Stimulated activated CD8-positive, alpha-beta memory T cell treated with anti-CD3 and anti-CD28 coated beads, Interleukin-15, amount 100 ng/mL, for 4 hours (primary cell): ENCODE measurements at places on chromosomes 13 and 19.

DNA sequence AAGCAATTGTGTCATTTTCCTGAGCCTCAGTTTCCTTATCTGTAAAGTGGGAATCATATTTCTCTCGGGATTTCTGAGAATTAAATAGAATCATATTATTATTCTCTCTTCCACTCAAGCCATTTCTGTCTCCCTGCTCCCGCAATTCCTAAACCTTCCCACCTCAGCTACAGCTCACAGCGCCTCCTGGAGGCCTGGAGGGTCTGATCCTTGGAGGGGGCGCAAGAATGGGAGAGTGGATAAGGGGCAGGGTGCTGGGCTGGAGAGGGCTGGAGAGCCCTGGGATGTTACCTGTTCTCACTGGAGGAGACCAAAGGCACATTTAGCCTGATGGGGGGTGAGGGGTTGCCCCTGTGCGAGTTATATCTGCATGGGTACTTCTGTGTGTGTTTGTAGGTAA, 31.1 kb upstream of the CYP2S1 start:
- DNase-seq = no peak

DNA sequence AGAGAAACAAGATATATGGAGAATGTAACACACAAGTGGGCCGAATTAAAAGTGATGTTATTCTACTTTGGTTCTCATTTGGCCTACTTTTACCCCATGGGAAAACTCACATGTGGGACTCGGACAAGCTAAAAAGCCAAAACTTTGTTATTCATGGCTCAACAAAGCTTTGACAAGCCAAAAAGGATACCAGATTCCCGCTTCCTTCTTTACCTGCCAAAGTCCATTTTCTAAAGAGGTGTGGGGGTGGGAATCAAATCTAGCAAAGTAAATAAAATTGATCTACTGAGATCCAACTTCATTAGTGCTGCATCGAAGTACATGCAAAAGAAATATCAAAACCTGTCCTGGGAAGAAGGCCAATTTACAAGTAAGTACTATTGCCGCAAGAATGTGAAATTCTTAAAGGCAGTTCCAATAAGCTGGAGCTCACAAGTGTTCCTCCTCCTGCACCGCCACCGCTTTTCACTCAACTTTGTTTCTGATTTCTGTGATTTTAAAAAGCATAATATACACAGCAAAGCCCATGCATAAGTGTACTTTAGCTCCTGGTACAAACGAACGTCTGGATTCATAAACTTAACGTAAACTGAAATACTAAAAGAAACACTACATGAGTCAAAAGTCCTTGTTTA, 1.1 kb downstream of the LNX2 start:
- DNase-seq = no peak

DNA sequence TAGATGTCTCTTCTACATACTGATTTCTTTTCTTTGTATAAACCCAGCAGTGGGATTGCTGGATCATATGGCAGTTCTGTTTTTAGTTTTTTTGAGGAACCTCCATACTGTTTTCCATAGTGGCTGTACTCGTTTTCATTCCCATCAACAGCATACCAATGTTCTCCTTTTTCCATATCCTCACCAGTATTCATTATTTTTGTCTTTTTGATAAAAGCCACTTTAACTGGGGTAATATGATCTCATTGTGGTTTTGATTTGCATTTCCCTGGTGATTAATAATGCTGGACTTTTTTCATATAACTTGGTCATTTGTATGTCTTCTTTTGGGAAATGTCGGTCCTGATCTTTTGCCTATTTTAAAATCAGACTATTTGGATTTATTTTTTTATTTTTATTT, 108.5 kb downstream of the PAN3 start:
- no peak for DNase-seq

DNA sequence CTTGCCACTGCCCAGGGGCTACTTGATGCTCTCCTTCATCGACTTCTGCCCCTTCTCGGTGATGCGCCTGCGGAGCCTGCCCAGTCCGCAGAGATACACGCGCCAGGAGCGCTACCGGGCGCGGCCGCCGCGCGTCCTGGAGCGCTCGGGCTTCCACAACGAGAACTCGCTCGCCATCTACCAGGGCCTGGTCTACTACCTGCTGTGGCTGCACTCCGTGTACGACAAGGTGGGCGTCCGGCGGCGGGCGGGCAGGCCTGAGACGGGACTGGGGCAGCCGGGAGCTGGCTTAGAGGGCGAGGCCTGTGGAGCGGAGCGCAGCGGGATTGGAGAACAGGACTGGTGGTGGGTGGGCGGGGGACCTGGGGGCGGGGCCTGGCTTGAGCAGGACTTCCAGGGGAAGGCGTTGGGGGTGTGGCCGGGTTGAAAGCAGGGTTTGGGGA, 12.7 kb upstream of the PSMD8 start:
- DNase-seq = peak; percentile 30

GRCh38 chr13:95474992-95475391, 77.5 kb upstream of the CLDN10 start:
- DNase-seq = no peak

- DNase-seq = no peak
Observed at GRCh38 chr13:98272549-98272948, 95.5 kb upstream of the RNF113B start.
